ENCODE measurements at places on chromosomes 7 and 10. TPM values are rescaled to one million over a fixed set of nuclear protein-coding genes. Genes with fewer than 3 reads are reported as not detected.
A peak's percentile ranks its signal among the peaks of the same experiment; 100 is the strongest.

GRCh38 chr7:142853739-142854371 is 1.0 kb upstream of the EPHB6 start:
- no peaks in the 10 kb centered on the region for H3K27me3 ChIP-seq
- DNase-seq = peak; percentile 63
- H3K27ac ChIP-seq = peak overlapping the region; percentile 85
- H3K36me3 ChIP-seq = no peaks in the 10 kb centered on the region
- H3K4me1 ChIP-seq = peaks cover 31% of the 10 kb centered on the region

DNA sequence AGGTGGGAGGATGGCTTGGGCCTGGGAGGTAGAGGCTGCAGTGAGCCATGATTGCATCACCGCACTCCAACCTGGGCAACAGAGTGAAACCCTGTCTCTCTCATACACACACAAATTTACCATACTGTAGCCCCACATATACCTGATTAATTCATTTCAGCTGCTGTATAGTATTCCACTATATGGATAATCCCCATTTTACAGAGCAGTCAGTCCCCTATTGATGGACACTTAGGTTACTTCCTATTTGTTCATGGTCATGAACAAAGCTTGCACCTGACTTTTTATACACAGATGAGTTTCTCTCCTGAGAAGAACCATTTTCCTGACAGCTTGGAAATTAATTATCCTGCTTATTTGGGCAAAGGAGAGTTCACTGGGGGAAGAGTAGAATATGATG is 59.2 kb downstream of the EMX2 start:
- no peaks in the 10 kb centered on the region for H3K4me1 ChIP-seq
- H3K27me3 ChIP-seq = no peaks in the 10 kb centered on the region
- H3K27ac ChIP-seq = no peak overlapping the region
- no peaks in the 10 kb centered on the region for H3K36me3 ChIP-seq

DNA sequence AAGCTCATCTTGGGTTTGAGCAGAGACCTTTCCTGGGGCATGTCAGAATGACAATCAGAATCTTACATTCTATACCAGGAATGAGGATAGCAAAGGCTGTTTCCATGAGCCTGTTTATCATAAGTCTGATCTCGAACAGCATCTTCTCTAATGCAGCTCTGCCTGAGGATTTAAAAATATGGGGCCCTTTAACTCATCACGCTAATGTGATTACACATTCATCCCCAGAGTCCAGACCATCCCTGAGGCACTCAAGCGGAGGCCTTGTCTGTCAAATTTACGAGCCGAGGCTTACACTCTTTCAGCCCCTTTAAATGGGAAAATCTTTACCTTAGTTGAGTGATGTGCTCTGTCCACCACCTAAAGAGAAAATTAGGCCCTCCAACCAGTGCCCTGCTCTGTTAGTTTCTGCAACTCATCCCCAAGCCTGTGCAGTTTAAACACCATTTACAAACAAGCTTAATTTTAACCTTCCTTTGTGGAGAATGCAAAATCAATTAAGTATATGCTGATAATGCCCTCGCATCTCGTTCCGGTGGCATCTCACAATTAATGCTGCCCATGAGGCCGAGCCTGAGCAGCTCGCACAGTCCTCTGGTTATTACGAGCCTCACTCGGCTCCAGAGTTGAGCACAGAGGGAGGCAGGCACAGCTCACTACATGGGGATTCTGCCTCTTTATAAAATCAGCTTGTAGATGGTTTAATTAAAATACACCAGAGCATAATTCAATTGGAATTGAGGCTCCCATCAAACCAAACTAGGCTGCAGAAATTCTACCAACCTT is 16.0 kb downstream of the CHST15 start:
- DNase-seq = no peak
- no peak overlapping the region for H3K27ac ChIP-seq
- H3K27me3 ChIP-seq = no peaks in the 10 kb centered on the region
- no peaks in the 10 kb centered on the region for H3K36me3 ChIP-seq
- no peaks in the 10 kb centered on the region for H3K4me1 ChIP-seq
- no peak overlapping the region for H3K4me3 ChIP-seq

GRCh38 chr10:89206402-89207180 is 526 bp downstream of the CH25H start:
- no peak overlapping the region for H3K27ac ChIP-seq
- peak; percentile 26 for DNase-seq
- H3K36me3 ChIP-seq = no peaks in the 10 kb centered on the region
- H3K4me3 ChIP-seq = no peak overlapping the region
- H3K27me3 ChIP-seq = no peaks in the 10 kb centered on the region

BMPR1A gene
- total RNA-seq = 12.2 TPM
